ENCODE measurements at places on chromosomes 6 and 20.

DNA sequence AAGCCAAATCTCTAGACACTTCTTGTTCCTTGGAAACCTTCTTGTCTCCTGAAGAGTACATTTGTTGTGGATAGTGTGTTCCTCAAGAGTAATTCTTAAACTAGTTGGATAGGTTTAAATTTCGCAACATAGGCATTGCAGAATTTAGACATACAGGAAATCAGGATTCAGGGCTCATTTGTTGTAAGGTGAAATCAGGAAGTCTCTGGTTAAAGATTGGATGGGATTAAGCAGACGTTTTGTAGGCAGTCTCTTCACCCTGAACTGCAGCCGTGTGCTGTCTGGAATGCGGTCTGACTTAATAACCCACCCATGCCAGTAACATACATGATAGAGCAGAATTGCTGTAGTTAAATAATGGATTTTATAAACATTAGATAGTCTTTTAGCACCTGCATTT, 21.7 kb downstream of the HIVEP1 start:
- DNase-seq, result no peak

DNA sequence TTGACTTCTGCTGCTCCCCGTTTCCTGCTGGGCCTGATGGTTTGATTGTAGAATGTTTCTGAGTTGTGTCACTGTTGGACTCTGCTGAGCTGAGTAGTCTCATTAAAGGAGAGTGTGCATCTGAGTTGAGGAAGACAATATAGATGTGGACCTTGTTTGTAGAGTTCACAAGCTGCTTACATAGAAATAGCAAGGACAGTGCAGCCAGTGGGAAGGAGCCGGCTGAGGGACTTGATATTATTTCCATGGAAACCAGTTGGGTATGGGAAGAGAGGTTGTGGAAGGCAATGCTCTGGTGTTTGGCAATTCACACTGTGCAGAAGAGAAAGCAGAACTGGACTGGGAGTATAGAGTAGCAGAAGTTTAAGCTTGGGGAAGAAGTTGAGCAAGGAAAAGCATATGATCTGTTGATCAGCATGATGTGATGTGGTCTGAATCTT, 14.8 kb downstream of the IGF2R start:
- no peak for DNase-seq

- DNase-seq, result no peak
Measured at GRCh38 chr6:56364431-56364826, 117.0 kb upstream of the COL21A1 start.

- no peak for DNase-seq
Measured at GRCh38 chr20:16844406-16844805, 96.2 kb downstream of the OTOR start.

DNA sequence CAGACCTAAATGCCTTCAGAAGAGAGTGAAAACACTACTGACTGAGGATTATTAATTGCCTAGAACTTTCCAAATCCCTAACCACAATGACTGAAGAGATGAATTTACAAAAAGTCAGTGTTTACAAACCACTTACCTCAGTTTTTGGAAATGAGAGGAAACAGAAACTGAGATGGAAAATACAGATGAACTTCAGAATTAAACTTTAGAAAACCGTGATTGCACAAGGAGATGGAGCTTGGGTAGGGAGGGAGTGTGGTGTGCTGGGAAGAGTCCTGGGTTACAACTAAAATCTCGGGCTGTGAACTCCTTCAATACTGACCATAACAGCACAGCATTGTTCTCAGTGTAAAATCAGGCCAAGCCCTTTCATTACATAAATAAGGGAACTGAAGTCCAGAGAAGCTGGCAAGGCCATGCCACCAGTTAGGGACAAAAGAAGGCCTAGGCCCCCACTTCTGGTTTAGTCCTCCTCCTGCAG, 4.0 kb downstream of the ELMO2 start:
- no peak for DNase-seq

- no peak for DNase-seq
Measured at GRCh38 chr6:6251555-6252280, 68.7 kb downstream of the F13A1 start.

DNA sequence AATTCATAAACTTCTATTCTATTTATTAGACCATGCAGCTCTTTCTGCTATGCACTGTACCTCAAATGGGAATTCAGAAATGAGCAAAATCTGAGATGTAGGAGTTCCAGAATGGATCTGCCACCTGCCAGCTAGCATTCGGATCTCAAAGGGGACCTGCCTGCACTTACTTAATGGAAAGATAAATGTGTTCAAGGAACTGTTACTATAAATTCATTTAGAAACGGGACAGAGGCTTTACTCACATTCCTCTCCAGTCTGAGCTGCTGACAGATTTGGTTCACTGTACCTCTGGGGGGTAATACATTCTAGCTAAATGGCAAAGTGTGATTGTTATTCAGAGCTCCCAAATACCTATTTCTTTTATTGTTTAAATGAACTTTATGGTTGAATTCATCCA, 384.1 kb downstream of the GRIK2 start:
- DNase-seq, result no peak
